ENCODE measurements at places on chromosomes 3 and 15.

DNA sequence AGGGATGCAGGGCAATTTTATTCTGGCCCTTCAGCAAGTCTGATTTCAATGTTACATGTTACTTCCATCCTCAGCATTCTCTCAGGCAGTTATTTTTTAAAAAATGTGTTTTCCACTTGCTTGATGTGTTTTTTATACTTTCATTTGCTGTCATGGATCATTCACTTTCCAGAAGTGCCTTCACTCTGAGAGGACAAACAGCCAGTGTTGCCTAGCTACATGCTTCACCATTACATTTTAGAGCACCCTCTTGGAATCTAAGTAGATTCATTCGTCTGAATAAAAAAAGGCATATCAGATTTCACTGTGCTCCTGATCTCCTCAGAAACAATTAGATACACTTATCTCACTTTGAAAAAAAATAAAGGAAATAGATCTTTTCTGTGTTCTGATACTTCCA is 93.6 kb upstream of the POU1F1 start:
- no peak for DNase-seq

DNA sequence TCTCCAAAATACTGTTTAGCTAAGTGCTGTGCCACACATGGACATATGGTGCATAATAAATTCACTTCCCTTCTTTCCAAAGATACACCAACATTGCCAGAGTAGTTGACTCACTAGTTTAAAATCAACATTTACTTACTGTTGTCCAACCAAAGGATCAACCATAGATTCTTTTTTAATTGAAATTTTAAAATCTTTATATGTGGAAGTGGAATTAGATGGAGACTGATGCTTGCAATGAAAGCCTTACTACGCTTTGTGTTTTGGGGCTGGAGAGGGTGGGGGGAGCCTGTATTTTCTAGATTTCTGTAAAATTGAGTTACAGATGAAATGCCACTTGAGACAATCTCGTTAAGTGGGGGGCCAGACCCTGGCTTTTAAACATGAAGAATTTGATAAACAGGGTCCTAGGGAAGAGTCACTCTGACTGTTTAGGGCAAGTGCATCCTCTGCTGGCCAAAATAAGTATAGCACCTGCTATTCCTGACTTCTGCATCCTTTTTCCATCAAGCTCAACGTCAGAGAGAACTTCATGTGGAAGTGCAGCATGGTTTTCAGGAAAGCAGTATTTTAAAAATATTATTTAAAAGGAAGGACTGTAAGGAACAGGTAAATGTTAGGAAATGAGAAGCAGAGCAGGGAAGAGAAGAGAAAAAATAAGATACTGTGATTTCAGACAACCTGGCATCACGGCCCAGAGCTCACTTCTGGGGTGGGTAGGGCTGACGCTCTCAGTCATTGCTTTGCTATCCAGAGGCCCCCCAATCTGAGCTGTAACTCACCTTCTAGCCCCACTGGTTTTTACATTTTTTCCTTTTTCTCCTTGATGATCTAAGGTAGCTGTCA is 76.7 kb downstream of the BOC start:
- DNase-seq, result no peak

DNA sequence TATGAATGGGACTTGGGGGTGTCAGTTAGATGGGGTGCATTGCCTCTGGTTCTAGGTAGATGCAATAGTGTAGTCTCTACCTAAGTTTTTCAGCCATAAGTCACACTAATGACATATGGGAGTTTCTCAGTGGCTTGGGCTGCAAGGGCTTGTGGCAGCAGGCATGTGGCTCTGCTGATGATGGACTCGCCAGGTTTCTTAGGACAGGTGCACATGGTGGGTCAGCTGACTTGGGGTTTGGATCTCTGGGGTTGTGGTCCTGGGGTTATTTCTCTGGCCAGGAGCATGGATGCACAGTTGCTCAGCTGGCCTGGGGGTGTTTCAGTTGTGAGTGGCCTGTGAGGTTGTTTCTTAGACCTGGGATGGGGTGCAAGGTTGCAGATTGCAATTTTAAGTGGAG is 120.0 kb upstream of the DCBLD2 start:
- no peak for DNase-seq

DNA sequence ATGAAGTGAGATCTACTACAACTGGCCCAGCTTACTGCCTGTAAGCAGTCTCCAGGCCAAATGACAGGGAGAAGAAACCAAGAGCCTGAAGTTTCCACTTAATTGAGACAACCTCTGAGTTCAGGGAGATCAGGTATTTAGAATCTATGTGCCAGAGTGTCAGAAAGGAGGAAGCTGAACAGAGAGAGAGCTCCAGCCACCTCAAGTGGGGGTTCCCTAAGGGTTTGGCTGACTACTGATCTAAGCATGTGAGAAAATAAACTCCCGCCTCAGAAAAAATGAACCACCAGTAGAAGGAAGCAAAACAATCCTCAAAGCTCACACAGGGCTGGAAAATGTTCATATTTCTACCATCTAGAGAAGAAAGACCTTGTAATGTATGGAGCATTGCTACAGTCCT is 25.0 kb downstream of the ADAM10 start:
- no peak for DNase-seq

- DNase-seq, result peak; percentile 15
Observed at GRCh38 chr15:42056934-42057798, 36.3 kb upstream of the PLA2G4E start.

DNA sequence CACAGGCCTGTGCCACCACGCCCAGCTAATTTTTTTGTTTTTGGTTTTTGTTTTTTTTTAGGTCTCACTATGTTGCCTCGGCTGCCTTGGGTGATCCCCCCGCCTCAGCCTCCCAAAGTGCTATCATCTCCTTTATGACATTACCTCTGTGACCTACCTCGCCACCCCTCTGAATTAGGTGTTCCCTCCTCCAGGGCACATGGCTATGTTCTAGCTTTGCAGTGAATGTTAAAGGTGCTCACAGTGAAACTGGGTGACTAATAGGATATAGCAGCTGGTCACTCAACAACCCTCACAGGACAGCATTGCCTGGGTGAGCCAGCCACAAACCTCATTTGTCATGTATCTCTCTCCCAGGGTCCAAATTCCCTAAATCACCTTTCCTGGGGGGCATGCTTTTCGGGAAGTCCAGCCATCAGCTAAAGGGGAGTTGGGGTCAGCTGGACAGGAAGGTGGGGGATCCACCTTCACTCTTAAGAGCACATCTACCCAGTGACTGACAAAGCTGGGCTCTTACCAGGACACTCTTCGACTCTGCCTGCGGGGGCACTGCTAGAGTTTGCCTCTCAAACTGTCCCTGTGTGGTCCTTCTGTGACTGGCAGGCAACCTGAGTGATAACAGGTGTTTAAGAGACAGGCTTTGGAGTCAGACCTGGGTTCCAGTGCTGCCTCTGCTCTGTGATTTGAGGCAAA is 1.6 kb upstream of the TTLL3 start:
- DNase-seq, result peak; percentile 27

DNA sequence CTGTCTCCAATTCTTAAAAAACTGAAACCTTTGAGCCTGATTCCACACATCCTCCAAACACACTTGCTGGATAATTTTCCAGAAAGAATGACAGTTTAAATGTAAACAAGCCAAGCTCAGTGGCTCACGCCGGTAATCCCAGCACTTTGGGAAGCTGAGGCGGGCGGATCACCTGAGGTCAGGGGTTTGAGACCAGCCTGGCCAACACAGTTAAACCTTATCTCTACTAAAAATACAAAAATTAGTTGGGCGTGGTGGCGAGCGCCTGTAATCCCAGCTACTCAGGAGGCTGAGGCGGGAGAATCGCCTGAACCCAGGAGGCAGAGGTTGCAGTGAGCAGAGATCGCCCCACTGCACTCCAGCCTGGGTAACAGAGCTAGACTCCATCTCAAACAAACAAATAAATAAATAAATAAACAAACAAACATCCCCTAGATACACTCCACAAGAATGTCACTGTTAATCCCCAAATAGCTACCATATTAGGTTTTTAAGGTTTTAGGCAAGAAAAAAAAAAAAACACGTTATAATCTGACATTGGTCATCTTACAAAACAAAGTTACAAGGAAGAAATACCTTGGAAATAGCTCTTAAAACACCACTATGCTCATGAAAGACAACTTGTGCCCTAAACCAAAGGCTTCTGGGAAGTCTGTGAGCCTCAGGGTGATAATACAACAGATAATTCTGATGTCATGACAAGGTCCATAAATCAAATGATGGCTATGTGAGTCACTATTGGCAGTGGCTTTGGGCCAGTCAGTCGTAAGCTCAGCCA is 13.2 kb downstream of the TNIK start:
- DNase-seq, result no peak

DNA sequence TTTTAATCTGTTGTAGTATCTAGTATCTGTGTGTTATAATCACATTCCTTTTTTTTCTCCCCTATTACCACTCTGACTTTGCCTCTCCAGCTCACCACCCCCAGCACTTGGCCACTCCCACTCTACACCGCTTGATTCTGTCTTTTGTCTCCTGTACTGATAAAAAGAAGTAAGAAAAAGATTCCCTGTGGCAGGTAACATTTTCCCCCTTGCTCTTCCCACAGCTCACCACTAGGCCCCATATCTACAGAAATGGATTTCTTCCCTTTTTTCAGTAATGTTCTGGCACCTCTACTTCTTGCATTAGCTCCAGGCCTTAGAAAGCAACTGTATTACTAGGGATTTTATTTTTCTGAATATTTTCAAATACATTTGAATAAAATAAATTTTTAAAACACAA is 25.6 kb downstream of the KCNH8 start:
- no peak for DNase-seq

- DNase-seq, result no peak
Observed at GRCh38 chr3:33186524-33187367, 31.9 kb downstream of the SUSD5 start.

GRCh38 chr3:137514853-137515252 is 249.3 kb upstream of the SOX14 start:
- DNase-seq, result no peak

- no peak for DNase-seq
Observed at GRCh38 chr3:190017521-190018288, 103.0 kb downstream of the P3H2 start.

- no peak for DNase-seq
Observed at GRCh38 chr15:33152502-33153109, 41.9 kb downstream of the FMN1 start.

DNA sequence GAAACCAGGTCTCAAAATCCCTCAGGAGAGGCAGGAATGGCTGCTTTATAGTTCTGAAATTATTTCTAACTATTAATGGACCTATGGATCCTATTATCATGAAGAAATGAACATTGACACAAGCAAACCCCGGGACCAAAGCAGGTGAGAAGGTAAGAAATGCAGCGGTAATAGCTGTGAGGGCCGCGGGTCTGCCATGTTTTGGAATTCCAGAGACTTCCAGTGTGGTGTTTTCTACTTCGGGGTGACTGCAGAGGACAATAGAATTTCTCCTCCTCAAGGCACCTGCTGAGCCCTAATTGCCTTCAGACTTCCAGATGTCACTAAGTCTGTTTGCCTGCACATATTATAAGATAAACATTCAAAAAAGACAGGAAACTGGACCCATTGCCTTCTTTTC is 437.4 kb downstream of the GABRG3 start:
- no peak for DNase-seq

DNA sequence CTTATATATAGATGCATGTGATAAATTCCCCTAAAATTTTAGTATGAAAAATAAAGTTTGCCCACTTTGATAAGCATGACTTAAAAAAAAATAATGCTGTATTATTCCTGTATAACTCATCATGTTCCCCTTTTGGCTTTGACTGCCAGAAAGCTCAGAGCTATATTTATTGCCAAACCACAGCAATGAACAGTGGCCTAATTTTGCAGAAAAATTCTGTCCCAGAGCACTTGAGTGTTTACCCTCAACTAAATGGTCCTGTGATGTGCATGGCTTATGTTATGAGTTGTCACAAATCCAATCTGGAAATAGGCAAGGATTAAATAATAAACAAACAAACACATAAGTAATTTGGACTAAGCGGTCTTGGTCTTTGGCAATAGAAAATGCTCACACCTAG is 276.7 kb downstream of the SLC9A9 start:
- DNase-seq, result no peak

GRCh38 chr3:33237439-33237838 is 18.8 kb upstream of the SUSD5 start:
- no peak for DNase-seq

DNA sequence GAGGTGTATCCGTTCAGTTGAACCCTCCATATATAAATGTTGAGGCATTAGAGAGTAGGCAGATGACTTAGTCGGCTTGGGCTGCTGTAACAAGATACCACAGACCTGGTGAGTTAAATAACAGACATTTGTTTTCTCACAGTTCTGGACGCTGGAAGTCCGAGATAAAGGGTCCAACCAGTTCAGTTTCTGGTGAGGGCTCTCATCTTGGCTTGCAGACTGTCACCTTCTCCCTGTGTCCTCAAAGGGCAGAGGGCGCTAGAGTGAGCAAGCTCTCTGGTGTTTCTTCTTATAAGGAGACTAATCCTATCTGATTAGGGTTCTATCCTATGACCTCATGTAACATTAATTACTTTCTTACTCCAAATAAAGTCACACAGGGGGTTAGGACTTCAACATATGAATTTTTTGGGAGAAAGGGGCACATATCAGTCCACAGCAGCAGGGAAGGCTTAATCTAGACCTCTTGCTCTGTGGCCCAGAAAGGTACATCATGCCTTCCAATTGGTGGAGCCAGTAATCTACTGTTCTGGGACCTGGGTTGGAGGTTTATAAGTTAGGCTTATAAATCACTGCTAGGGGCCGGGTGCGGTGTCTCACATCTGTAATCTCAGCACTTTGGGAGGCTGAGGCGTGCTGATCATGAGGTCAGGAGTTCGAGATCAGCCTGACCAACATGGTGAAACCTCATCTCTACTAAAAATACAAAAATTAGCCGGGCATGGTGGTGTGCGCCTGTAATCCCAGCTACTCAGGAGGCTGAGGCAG is 26.3 kb upstream of the SLC28A2 start:
- no peak for DNase-seq

GRCh38 chr3:9196020-9196419 is 53.4 kb downstream of the SRGAP3 start:
- DNase-seq, result no peak

DNA sequence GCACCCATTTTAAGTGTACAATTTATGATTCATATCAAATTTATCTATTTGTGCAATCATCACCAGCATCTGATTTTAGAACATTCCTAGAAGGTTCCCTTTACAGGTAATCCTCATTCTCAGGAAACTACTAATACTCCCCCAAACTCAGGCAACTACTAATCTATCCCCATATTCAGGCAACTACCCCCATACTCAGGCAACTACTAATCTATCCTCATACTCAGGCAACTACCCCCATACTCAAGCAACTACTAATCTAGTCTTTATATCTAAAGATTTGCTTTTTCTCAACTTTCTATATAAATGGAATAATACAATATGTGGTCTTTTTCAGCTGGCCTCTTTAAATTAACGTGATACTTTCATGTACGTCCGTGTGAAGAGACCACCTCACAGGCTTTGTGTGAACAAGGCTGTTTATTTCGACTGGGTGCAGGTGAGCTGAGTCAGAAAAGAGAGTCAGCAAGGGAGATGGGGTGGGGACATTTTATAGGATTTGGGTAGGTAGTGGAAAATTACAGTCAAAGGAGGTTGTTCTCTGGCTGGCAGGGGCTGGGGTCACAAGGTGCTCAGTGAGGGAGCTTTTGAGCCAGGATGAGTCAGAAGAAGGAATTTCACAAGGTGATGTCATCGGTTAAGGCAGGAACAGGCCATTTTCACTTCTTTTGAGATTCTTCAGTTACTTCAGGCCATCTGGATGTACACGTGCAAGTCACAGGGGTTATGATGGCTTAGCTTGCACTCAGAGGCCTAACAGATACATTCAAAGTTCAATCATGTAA is 1444.5 kb upstream of the CADM2 start:
- no peak for DNase-seq

GRCh38 chr3:65326574-65326973 is 638.8 kb upstream of the ADAMTS9 start:
- no peak for DNase-seq

Data from stimulated activated CD4-positive, alpha-beta T cell treated with anti-CD3 and anti-CD28 coated beads, Interleukin-1b, Interleukin-23, amount 100 ng/mL, for 4 hours (primary cell).